Stimulated activated CD4-positive, alpha-beta T cell treated with anti-CD3 and anti-CD28 coated beads, Interleukin-2, amount 100 ng/mL, for 24 hours (primary cell): ENCODE measurements at places on chromosomes 5 and 9.

DNA sequence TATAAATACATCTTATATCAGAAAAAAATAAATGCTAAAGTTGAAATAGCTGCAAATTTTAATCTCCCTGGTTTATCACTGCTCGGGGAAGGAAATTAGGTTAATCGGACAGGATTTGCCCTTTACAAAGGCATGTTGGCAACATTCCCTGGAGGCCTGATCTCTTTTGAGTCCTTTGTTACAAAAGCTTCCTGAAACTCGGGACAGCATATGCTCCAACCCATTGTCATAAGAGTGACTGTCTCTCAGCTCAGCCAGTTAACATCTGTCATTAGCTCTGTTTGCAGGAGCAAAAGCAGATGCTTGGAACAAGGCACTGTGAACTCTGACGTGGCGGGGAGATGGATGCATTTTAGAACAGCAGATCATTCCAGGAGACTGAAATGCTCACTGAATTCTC, 80.6 kb downstream of the MYO10 start:
- no peak for DNase-seq

GRCh38 chr5:34040472-34040871, 2.5 kb downstream of the C1QTNF3 start:
- DNase-seq: no peak

GRCh38 chr5:64312491-64312890, 146.8 kb downstream of the RNF180 start:
- DNase-seq: no peak

DNA sequence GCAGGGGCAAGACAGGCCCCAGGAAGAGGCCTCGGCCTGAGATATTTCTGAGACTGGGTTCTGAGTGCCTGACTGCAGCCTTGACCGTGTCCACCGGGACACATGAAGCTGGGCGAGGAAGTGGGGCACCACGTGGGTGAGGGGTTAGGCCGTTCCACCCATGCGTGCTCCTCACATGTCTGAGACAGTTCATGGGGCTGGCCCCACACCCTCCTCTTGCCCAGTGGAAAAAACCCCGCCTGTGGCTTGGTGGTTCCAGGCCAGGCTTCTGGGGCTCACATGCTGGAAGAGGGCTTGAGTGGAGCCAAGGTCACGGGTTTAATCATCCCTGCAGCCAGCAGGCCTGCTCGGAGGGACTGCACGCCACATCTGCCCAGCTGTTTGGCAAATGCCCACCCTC, 11.4 kb downstream of the HMCN2 start:
- DNase-seq: no peak

DNA sequence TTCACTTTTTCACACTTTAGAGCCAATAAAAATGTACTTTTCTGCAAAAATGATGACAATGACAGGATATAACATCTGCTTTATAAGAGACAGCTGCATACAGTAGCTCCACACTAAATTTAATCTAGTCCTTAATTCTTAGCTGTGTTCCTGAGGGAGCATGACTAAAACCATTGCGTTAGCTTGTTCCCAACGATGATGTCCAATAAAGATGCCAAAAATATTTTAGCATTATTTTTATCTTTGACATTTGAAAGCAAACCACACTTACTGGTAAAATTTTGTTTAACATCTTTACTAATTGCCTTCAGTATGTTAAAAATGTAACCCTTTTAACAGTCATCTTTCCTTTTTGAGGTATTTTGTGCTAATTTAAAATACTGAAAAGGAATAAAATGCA, 382.7 kb downstream of the CHSY3 start:
- DNase-seq: no peak

DNA sequence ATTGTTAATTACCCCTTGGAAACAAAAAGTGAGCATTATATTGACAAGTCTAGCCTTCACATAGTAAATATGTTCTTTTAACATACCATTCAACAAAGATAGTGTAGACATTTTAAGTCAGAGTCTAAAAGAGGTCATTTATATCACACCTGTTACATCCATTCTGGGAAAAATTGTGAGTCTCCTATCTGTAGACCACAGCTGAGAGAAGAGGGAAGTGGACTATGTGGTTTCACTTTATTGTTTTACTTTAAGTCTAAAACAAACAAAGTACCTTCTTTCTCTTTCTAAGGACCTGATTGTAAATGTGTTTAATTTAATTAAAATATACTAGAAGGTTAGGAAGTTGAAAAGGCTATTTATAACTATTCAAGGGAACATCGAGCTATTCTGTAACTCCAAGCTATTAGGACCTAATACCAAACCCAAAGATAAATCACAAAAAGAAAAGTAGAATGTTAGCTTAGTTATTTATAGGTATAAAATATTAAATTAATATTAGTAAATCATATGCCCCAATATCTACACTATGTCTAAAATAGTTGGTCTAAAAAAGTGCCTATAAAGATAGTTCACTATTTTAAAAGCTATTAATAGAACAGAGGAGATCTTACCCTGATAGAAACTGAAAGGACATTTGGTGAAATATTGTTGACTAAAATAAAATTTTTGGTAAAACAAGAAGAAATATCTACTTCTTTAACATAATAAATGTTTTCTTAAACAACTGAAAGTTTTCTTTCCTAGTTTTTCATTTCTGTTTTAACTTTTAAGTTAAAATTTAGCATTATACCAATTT, 134.9 kb downstream of the TMEM167A start:
- no peak for DNase-seq

- DNase-seq: no peak
These were observed 1.4 kb downstream of the ZNF622 start for GRCh38 chr5:16464231-16464630.
